ENCODE measurements at places on chromosomes 4 and X. TPM values are rescaled to one million over a fixed set of nuclear protein-coding genes. Genes with fewer than 3 reads are reported as not detected.

DNA sequence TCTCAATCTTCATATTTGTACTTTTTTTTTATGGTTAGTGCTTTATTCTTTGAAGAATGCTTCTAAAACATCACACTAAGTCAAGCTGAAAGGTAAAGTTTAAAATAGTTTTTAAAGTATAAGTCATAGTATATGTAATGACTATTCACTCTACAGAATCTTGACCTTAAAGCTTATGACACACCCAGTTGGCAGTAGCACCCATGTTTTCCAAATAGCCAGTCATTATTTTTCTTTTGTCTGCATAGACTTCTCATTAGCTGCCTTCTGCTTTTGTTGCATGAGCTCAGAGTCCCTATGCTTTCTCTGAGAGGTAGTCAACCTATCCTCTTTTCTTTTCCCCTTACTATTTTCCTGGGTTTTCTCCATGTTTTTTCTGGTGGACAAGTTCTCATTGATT, 231.5 kb downstream of the PCDH18 start:
- no peaks in the 10 kb centered on the region for H3K27me3 ChIP-seq
- H3K4me3 ChIP-seq: no peak overlapping the region
- no peak for DNase-seq
- H3K36me3 ChIP-seq: no peaks in the 10 kb centered on the region
- H3K4me1 ChIP-seq: no peaks in the 10 kb centered on the region

GRCh38 chr4:3112609-3113469, 38.4 kb downstream of the HTT start:
- no peak overlapping the region for H3K27ac ChIP-seq
- H3K4me3 ChIP-seq: no peak overlapping the region
- no peak for DNase-seq
- H3K4me1 ChIP-seq: no peaks in the 10 kb centered on the region

DNA sequence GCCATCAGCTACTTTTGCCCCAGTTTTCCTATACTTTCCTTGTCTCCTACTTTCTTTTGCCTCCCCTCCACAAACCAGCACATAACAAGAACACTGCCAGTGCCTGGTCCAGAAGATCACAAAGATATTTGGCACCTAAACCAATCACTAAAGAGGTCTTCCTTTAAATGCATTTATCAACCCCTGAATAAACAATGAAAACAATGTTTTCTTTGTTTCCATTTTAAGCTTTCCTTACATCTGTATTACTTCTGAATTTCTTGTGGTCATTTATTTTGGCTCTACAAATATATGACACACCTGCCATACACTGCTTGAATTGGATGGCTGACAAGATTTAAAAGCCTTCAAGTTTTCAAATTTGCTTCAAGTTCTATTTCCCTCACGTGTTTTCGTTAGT, 43.9 kb downstream of the MBNL3 start:
- no peak for DNase-seq
- H3K4me3 ChIP-seq: no peak overlapping the region
- H3K27me3 ChIP-seq: no peaks in the 10 kb centered on the region
- H3K4me1 ChIP-seq: no peaks in the 10 kb centered on the region

- no peaks in the 10 kb centered on the region for H3K36me3 ChIP-seq
- no peaks in the 10 kb centered on the region for H3K27me3 ChIP-seq
- H3K27ac ChIP-seq: no peak overlapping the region
- no peak for DNase-seq
- H3K4me3 ChIP-seq: no peak overlapping the region
- no peaks in the 10 kb centered on the region for H3K4me1 ChIP-seq
Observed at GRCh38 chr4:186008057-186008456, 60.9 kb upstream of the TLR3 start.

DNA sequence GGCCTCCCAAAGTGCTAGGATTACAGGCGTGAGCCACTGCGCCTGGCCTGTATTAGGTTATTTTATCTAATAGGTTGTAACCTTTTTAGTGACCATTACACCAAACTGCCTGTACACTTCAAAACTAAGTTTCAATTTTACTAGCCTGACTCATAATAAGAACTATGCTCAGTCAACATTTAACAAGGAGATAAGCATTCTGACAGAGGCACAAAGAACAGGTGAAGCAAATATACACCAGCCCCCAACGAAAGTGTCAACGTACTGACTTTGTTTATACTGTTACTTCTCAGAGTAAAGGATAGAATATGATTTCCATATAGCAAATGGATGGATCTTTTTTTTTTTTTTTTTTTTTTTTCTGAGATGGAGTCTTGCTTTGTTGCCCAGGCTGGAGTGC, 62.8 kb downstream of the SHISA3 start:
- H3K36me3 ChIP-seq: no peaks in the 10 kb centered on the region
- no peak overlapping the region for H3K27ac ChIP-seq
- H3K27me3 ChIP-seq: no peaks in the 10 kb centered on the region
- H3K4me3 ChIP-seq: no peak overlapping the region
- peak; percentile 42 for DNase-seq

- no peaks in the 10 kb centered on the region for H3K4me1 ChIP-seq
- no peaks in the 10 kb centered on the region for H3K27me3 ChIP-seq
- no peak overlapping the region for H3K27ac ChIP-seq
Observed at GRCh38 chrX:9335251-9335650, 129.6 kb upstream of the TBL1X start.

DNA sequence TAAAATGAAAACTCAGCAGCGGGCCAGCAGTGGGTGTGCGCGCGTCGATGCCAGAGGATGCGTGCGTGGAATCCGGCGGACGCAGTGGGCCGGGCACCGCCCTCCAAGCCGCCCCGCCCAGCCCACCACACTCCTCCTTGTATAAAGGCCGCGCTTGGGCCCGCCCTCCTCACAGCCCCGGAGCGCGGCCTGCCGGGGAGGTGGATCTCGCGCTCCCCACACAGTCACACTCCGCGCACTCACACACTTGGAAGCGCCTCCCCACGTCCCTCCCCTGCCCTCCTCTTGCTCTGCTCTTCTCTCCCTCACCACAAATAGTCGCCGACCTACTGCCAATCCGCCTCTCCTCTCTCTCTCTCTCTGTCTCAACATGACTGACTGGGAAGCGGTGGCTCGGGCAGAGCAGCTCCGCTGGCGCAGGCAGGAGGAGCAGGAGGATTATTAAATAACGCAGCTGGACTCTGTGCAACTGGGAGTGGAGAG, at the start of gene CCSER1:
TSS of gene CCSER1 (plus strand) at position 172 of the 483 bp plus-strand sequence.
- no peaks in the 10 kb centered on the region for H3K4me1 ChIP-seq
- peak within 1 kb of the TSS; percentile 90 for H3K27ac ChIP-seq

- H3K27ac ChIP-seq: no peak overlapping the region
- no peaks in the 10 kb centered on the region for H3K36me3 ChIP-seq
- peaks cover 13% of the 10 kb centered on the region for H3K4me1 ChIP-seq
- no peak for DNase-seq
Observed at GRCh38 chr4:145069361-145069760, 28.6 kb downstream of the ANAPC10 start.

GRCh38 chrX:107729558-107730297, 45.9 kb downstream of the TSC22D3 start:
- no peak overlapping the region for H3K27ac ChIP-seq
- H3K36me3 ChIP-seq: no peaks in the 10 kb centered on the region
- DNase-seq: peak; percentile 51
- H3K4me1 ChIP-seq: peaks cover 24% of the 10 kb centered on the region
- no peak overlapping the region for H3K4me3 ChIP-seq

DNA sequence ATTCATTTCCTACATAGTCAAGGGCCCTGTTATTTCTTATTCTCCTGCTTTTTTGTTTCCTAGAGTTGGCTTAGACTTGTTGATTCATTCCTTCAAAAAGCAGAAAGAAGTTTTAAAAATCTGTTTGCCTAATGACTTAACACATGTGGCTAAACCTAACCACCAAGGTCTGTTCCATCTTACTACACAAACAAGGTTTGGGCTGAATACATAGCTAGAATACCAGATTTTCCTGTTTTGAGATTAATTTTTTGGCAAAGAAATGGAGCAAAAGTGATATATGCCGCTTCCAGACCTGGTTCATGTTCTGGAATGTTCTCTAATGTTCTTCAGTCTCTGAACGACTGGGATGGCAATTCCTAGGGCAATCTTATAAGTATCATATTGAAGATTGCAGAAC, 7.4 kb upstream of the CAMK2D start:
- no peak overlapping the region for H3K4me3 ChIP-seq
- H3K27ac ChIP-seq: no peak overlapping the region
- H3K27me3 ChIP-seq: no peaks in the 10 kb centered on the region
- H3K4me1 ChIP-seq: no peaks in the 10 kb centered on the region
- DNase-seq: no peak

DNA sequence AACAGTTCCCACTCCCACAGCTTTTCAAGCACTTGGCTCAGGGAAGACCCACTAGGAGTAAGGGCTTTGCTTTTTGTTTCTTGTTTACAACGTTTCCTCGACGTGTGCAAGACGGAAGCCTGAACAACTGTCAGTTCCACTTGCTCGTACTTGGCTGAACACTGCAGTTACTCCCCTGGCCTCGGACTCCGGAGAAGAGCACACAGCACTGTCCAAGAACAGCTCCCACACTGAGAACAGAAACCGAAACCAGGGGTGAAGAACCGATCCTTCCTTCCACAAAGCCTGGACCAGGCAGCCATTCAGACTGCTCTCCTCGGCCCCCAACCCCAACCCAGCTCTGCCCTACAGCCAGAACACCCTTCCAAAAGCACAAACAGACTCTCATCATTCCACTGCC, 25.5 kb downstream of the IRF2 start:
- no peaks in the 10 kb centered on the region for H3K36me3 ChIP-seq
- DNase-seq: no peak
- no peak overlapping the region for H3K27ac ChIP-seq
- H3K4me3 ChIP-seq: no peak overlapping the region
- peaks cover 15% of the 10 kb centered on the region for H3K4me1 ChIP-seq

GRCh38 chr4:118287711-118288451, 64.9 kb downstream of the PRSS12 start:
- H3K36me3 ChIP-seq: no peaks in the 10 kb centered on the region
- H3K4me3 ChIP-seq: no peak overlapping the region
- no peak for DNase-seq
- H3K27me3 ChIP-seq: no peaks in the 10 kb centered on the region

DNA sequence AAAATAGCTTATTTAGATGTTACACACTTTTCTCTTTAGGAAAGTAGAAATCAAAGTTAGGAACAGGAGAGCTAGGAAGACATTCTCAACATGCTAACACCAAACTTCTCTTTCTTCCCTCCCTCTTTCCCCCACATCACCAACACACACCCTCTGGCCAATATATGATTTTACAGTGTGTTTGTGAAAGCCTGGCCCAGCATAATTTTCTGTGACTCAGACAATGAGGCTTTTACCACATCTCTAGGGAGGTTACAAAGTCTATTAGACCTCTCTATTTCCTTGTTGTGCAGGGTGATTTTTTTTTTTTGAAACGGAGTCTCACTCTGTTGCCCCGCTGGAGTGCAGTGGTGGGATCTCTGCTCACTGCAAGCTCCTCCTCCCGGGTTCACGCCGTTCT, 189.9 kb downstream of the AASDH start:
- H3K4me1 ChIP-seq: no peaks in the 10 kb centered on the region
- H3K4me3 ChIP-seq: no peak overlapping the region
- H3K36me3 ChIP-seq: no peaks in the 10 kb centered on the region
- no peak for DNase-seq
- H3K27ac ChIP-seq: no peak overlapping the region

- no peak overlapping the region for H3K27ac ChIP-seq
- no peak overlapping the region for H3K4me3 ChIP-seq
- DNase-seq: no peak
Observed at GRCh38 chrX:31356275-31357212, 284.7 kb upstream of the FTHL17 start.

GRCh38 chr4:68954126-68954525, 2.5 kb upstream of the UGT2A3 start:
- no peak for DNase-seq
- H3K27me3 ChIP-seq: no peaks in the 10 kb centered on the region
- H3K4me1 ChIP-seq: peaks cover 34% of the 10 kb centered on the region
- peak overlapping the region; percentile 77 for H3K27ac ChIP-seq
- no peaks in the 10 kb centered on the region for H3K36me3 ChIP-seq
- no peak overlapping the region for H3K4me3 ChIP-seq

GRCh38 chr4:150253965-150254630, 175.9 kb downstream of the DCLK2 start:
- no peak for DNase-seq
- no peaks in the 10 kb centered on the region for H3K27me3 ChIP-seq
- H3K4me1 ChIP-seq: no peaks in the 10 kb centered on the region

- DNase-seq: no peak
- H3K36me3 ChIP-seq: no peaks in the 10 kb centered on the region
- H3K27me3 ChIP-seq: no peaks in the 10 kb centered on the region
- H3K27ac ChIP-seq: no peak overlapping the region
- no peaks in the 10 kb centered on the region for H3K4me1 ChIP-seq
Observed at GRCh38 chr4:121519236-121519838, 138.5 kb upstream of the QRFPR start.

DNA sequence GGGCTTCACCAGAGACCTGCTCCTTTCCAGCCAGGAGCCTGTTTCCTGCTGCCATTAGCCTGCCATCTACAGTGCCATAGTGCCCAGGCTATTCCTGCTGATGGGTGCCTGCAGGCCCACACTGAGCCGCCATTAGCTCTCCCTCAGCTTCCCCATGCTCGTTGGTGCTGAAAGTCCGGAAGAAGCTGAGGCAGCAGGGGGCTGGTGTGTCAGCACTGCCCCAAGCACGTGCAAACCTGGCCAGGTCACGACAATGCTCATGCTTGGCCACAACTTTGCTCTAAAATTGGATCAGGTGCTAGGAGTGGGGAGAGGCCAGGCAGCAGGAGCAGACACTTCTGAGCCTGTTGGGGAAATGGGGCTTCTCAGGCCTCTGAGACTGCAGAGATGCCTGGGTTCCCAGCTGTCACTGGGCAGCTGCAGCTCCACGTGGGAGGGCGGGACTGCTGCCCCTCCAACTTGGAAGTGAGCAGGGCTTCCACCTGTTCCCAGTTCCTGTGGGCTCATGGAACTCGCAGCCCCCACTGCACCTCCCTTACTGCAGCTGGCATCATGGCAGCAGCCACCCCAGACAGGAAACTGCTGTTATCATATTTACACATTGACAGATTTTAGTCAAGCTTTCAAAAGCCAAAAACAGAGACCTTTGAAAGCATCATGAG, 913.9 kb downstream of the FSTL5 start:
- H3K36me3 ChIP-seq: no peaks in the 10 kb centered on the region
- DNase-seq: no peak
- no peak overlapping the region for H3K27ac ChIP-seq
- no peak overlapping the region for H3K4me3 ChIP-seq

RBM46 gene
- not detected for total RNA-seq

HTATSF1 gene
- total RNA-seq: 9.2 TPM

AR gene
- 2.9 TPM for total RNA-seq

CDS1 gene
- 3.9 TPM for total RNA-seq

DCAF8L2 gene
- not detected for total RNA-seq

KLHL13 gene
- 4.9 TPM for total RNA-seq

SMIM10L2A gene
- total RNA-seq: 1.4 TPM

EDA gene
- total RNA-seq: 3.6 TPM

All from pancreas (tissue), 10 donors.